T-helper 2 cell treated with Interferon-gamma antibody and Interleukin-4, amounts not matched to agents 5 μg/mL and 100 μg/mL, for 36 hours (primary cell): ENCODE measurements at places on chromosomes 6 and 20.

DNA sequence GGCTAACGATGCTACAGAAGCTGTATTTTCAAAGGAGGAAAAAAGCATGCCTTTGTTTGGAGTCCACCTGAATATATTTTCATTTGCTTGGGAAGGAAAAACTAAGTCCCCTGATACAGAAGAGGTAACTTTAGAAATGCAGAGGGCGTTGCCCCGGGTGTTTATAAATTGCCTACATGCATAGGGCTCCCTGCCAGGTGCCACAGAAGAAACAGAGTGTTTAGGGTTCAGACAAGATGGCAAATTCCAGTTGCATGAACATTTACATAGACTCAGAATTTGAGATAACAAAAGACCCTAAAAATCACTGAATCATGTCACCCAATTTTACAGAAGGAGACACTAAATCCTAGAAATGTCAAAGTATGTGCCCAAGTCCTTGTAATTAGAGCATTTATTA, 19.9 kb downstream of the RIN2 start:
- DNase-seq = no peak

GRCh38 chr6:106981926-106982325, 7.4 kb upstream of the CD24 start:
- no peak for DNase-seq

DNA sequence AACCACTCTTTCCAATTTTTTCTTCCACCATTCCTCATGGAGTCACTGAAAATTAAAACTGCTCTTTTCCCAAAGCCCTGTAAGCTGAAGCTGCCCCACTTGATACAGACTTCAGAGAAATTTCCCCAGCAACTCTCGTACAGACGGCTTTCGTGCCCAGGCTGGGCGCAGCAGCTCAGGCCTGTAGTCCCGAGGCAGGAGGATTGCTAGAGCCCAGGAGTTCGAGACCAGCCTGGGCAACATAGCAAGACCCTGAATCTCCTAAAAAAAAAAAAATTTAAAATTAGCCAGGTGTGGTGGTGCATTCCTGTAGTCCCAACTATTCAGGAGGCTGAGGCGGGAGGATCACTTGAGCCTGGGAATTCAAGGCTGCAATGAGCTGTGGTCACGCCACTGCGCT, 6.6 kb downstream of the PPDPF start:
- no peak for DNase-seq

DNA sequence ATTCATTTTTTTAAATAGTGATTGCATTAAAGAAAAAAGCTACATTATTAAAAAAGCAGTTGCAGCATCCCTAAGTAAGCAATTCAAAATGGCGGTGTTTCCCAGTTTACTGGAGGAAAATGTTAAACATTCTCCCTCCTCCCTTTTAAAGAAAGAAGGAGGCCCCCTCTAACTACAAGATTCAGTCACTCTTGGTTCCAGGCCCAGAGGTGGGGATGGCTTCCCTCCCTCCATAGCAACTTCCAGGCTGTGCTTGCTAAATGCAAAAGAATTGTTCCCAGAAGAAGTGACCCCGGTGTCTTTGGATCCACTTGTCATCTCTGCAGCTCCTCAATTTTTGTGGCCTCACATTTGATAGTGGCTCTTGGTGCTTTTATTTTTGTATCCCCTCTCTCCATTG, 165.9 kb downstream of the SOBP start:
- DNase-seq = no peak

DNA sequence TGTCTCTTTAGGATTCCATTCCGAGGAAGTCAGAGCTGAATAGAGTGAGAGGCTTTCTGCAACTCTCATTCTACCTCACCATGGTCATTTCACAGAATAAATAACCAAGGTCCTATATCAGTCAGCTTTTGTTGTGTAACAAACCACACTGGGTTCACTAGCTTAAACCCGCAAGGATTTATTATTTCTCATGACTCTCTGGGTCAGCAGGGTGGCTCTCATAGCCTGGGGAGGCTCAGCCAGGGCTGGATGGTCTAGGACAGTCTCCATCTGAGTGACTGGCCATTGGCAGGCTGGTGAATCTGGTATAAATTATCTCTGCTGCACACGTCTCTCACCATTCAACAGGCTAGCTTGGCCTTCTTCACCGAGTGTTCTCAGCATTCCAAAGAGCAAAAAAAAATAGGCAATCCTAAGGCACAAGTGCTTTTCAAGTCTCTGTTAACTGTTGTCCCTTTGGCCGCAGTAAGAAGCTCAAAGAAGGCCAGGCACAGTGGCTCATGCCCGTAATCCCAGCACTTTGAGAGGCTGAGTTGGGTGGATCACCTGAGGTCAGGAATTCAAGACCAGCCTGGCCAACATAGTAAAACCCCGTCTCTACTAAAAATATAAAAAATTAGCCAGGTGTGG, 39.7 kb downstream of the ISM1 start:
- DNase-seq = no peak

DNA sequence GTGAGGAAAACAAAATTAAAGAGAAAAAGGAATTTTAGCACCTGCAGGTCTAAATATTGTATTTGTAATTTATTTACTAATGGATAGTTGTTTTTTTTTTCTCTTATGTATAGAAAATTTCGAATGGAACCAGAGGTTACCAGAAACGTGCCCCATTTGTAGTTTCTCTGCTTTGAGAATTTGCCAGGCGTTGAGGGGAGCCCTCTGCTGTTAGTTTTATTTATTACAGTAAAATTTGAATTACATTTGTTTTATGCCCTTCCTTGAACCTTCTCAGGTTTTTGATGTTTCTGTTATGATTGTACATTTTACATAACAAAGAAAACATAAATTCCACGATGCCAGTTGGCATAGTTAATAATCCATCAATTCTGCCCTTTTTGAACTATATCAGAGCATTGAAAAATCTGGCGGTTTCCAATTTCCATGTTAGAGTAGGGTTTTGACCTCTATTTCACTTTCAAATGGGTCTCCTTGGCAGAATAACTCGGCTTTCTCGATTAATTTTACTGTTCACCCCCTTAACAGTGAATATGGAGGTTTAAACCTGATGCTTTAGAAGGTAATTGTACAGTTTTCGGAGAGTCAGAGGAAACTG, 35.1 kb upstream of the RFPL4B start:
- no peak for DNase-seq

DNA sequence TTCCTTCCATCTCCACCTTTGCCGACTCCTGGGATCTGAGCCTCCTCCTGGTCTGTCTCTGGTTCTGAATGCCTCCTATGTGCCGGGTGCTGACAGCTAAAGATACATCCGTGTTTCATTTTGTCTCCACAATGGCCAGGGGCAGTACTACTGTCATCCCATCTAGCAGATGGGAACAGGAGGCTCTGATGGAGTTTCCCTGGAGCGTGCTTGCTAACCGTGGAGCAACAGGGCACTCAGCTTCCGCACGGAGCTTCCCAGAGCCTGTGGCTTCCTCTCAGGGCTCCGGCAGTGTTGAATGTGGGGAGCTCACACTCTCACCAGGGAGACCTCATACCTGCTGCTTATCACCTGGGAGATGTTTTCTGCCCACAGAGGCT, 11.9 kb upstream of the NPBWR2 start:
- DNase-seq = no peak

GRCh38 chr6:150079604-150080003, 10.7 kb upstream of the ULBP3 start:
- DNase-seq = no peak

DNA sequence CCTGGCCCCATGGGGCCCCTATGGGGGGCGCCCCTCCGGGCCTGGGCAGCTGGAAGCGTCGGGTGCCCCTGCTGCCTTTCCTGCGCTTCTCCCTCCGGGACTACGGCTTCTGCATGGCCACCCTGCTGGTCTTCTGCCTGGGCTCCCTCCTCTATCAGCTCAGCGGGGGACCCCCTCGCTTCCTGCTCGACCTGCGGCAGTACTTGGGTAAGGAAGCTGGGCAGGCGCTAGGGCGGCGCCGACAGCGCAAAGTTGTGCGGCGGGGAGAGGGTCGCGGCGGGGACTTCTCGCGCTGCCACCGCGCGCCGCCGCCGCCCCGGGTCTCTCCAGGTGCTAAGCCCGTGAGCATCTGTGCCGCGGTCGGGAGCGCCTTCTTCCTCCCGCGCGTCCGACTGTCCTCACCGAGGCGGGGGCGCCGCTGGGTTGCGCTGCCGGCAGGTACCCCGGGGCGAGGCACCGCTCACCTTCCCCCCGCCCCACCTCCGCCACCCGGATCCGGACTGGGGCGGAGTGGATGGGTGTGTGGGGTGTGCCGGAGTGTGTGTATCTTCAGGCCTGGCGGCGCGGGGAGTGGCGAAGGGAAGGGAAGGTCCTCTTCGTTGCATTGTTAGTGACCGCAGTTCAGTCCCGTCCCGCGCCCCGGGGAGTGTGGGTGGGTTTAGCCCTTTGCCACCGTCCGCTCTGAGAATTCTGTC, 788 bp downstream of the UST start:
- DNase-seq = peak; percentile 16

DNA sequence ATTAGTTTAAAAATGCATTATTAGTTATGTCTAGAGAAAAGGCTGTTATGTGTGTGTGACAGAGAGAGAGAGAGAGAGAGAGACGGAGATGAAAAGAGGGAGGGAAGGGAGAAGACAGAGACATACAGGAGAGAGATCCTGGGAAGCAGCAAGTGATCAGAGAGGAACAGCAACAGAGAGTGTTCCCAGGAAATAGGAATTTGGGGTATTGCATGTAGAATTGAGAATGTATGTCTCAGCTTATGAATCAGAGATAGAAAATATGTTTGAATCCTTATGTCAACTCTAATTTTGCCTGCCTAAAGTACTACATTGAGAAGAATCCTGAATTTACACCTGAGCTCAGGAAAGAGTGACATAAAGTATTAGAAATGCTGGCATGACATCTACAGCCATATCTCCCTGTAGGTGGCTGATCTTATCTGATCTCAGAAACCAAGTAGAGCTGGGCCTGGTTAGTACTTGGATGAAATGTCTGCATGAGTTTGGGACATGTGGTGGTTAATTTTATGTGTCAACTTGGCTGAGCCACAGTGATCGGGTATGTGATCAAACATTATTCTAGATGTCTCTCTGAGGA, 130.6 kb downstream of the TENT5A start:
- DNase-seq = no peak

DNA sequence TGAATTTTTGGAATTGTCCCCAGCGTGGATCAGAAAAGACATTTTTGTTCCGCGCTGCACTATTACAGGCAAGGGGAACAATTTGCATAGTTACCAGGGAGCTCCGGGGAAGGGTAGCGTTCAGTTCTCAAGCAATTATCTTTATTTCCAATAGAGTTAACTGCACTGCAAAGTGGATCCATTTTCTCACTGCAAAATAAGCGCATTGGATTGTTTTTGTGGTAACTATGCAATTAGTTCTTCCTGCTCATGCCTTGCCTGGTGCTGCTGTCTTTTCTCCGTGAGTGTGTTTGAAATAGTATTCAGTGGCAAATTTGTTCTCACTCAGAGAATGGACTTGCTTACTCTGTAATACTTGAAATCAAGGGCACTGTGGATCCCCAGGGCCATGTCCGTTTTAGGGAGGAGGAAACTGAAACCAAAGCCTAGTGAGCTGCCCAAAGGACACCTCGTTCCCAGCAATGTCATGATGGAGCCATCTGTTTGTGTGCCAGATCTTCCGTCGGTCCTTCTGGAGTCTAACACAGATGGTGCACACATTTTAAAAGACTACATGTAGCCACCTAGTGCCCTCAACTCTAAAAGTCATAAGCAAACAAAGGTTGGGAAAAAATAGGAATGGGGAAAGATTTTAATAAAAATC, 7.4 kb upstream of the PCK1 start:
- no peak for DNase-seq

GRCh38 chr6:106574741-106575458, 54.4 kb downstream of the RTN4IP1 start:
- DNase-seq = no peak

- DNase-seq = no peak
These were observed at the start of gene GJA10 for GRCh38 chr6:89894169-89894568. Gene GJA10, plus strand, starts transcription at chr6:89894469. Its CDS starts 0 bp downstream, at chr6:89894469.

- DNase-seq = no peak
These were observed 1.1 kb downstream of the SYNJ2 start for GRCh38 chr6:157982563-157983405.

DNA sequence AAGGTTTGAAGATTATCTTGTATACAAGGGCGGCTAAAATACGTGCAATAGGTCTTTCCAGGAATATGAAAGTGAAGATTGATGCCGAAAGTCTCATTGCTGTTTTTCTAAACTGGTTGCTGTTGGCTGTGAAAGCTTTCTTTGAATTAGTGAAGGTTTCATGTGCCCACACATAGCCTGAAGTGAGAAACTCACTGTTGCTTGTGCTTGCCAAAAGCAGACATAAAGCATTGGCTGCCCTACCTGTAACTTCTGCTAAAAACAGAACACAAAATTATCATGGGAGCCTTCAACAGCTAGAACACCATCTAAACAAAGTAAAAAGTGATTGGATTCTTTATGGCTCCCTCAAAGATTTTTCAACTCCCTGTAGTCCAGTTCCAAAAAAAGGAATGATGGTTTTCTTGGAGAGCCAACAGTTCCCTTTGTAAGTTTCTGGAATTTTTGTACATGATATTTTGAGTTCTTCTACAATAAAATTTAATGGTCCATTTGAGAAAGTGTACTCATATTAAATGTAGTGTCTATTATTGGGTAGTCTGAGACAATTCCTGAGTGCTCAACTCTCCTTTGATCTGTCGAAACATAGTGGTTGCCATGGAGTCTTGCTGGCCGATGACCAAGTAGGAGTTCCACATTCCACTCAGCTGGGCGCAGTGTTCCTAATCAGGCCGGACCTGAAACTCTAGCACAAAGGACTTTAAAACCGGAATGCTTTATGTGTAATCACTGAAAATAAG, 68.5 kb downstream of the PLEKHG1 start:
- no peak for DNase-seq

DNA sequence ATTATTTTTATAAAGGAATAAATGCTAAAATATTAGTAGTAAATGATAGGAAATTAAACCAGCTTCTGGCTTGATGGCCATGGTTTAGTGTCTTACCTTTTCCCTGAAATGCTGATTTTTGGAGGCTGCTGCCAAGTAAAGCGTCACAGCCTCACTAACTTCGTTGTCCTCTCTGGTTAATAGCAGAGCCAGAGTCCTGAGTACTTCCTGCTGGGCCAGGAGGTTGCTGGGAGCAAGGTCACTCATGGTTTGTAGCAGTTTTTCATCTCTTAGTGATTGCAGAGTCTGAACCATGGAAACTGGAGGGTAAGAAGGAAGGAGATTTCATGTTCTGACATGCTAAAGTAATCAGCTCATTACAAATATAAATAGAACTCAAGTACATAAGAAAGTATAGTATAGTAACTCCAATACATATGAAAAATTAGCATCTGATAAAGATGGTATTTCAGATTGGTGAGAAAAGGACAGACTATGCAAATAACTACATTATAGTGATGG, 26.5 kb upstream of the ARMH2 start:
- no peak for DNase-seq

DNA sequence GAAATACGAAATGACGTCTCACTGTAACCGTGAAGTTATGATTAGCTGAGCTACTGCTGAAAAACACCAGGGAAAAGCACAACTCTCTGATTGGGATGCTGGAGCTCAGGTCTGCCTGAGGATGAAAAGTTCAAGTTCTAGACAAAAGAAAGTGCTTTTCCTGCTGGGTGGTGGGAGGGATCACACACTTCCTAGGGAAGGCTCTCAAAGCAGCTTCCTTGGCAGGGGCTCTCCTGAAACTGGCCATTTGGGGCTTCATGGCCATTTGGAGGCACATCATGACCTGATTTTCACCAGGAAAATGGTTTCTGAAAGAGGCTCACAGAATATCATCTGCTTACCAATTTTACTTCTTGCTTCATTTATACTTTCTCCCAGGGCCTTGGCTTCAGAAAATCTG, 97.1 kb upstream of the KCNK16 start:
- no peak for DNase-seq
